ENCODE measurements at places on chromosomes 6 and 20.

DNA sequence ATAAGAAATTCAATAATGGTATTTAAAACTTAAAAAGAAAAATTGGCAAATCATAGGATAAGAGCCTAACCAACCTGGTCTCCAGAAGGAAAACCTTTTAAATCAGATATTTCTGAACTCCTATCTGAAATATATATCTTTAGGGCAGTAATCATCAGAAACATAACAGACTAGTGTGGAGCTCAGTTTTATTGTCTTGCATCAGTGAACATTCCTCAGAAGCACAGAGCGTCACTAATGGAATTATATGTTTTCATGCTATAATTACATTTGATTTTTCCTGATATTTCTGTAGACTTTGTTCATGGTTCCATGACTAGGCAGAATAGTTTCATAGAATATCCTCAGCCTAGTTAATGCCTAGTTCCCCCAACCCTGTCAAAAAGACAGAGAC, 262.2 kb downstream of the EYA4 start:
- DNase-seq: no peak
- H3K36me3 ChIP-seq: no peaks in the 10 kb centered on the region
- H3K4me3 ChIP-seq: no peak overlapping the region
- H3K27ac ChIP-seq: no peak overlapping the region

DNA sequence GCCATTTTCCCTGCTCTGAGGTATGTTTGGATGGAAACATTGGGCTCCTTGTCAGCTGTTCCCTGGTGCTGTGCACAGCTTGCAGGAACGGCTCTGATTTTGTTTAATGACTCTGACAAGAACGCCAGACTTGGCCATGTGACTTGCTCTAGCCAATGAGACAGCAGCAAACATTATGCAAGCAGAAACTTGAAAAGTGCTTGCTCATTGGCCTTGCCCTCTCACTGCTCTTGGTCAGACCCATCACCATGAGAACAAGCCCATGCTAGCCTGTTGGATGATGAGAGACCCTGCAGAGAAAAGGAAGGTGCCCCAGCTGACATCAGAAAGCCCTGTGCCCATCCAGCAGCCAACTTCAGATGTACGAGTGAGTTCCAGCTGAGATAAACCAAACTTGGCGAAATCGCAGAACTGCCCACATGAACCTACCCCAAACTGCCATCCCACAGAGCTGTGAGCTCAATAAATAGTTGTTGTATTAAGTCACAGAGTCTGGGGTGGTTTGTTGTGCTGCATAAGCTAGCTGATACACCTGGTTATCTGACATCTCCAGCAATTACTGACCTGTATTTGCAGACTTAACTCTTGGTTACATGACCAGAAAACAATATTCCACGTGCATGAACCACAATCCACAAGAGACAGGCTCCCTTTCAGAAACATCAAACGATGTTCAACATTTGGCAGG, 96.9 kb downstream of the JPH2 start:
- H3K36me3 ChIP-seq: no peaks in the 10 kb centered on the region
- peaks cover 4% of the 10 kb centered on the region for H3K4me1 ChIP-seq
- no peak overlapping the region for H3K27ac ChIP-seq
- no peak overlapping the region for H3K4me3 ChIP-seq

DNA sequence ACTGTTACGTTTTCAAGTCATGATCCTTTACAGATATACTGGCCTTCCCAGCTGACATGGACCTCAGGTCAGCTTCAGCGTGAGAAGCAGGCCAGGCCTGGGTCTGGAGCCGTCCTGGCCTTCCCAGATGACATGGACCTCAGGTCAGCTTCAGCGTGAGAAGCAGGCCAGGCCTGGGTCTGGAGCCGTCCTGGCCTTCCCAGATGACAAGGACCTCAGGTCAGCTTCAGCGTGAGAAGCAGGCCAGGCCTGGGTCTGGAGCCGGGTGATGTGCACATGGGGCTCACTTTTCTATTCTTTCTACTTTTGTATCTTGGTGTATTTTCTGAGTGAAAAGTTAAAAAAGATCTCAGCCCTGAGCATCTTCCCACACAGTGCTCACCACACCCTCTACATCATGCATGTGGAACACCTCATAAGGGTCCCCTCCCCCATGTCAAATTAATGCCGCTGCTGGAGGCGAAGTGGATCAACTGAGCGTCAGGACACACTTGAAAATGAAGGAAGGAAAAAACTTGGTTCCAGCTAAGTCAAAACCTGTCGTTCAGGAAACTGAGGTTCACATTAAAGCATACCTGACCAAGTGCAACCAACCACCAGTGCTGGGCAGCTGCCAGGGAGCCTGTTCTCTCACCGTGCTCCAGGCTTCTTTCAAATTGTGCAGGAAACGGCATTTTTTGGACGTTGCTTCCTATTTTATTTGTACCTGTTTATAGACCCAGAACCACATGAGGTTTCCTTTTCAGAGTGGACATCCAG, 32.2 kb downstream of the KIF25 start:
- no peaks in the 10 kb centered on the region for H3K36me3 ChIP-seq
- no peak overlapping the region for H3K27ac ChIP-seq
- no peak for DNase-seq
- no peak overlapping the region for H3K4me3 ChIP-seq
- H3K4me1 ChIP-seq: no peaks in the 10 kb centered on the region

GRCh38 chr6:164417537-164418261, 891.7 kb downstream of the C6orf118 start:
- H3K27me3 ChIP-seq: no peaks in the 10 kb centered on the region
- no peaks in the 10 kb centered on the region for H3K4me1 ChIP-seq
- DNase-seq: no peak
- H3K36me3 ChIP-seq: no peaks in the 10 kb centered on the region

DNA sequence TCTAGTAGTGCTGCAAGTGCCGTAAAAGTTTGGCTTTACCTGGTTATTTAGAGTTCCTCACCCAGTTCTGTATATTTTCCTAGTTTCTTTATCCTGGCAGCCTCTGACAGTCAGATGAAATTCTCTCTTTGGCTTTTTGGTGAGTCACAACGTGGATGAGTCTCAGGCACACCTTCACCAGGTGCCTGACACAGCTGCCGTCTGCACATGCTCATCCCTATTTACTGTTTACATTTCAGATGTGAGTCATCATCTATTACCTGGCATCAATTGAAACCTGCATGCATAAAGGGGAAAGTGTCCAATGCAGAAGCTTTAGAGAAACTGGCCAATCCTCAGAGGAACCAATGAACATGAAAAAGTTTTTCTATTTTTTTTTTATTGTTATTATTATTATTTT, 33.3 kb upstream of the ADGRF4 start:
- H3K4me3 ChIP-seq: no peak overlapping the region
- no peak for DNase-seq
- H3K27me3 ChIP-seq: peaks cover 43% of the 10 kb centered on the region
- no peak overlapping the region for H3K27ac ChIP-seq
- no peaks in the 10 kb centered on the region for H3K4me1 ChIP-seq

GRCh38 chr6:155373276-155373675, 59.0 kb upstream of the TFB1M start:
- DNase-seq: no peak
- H3K27ac ChIP-seq: no peak overlapping the region
- no peaks in the 10 kb centered on the region for H3K36me3 ChIP-seq
- peaks cover 12% of the 10 kb centered on the region for H3K27me3 ChIP-seq

DNA sequence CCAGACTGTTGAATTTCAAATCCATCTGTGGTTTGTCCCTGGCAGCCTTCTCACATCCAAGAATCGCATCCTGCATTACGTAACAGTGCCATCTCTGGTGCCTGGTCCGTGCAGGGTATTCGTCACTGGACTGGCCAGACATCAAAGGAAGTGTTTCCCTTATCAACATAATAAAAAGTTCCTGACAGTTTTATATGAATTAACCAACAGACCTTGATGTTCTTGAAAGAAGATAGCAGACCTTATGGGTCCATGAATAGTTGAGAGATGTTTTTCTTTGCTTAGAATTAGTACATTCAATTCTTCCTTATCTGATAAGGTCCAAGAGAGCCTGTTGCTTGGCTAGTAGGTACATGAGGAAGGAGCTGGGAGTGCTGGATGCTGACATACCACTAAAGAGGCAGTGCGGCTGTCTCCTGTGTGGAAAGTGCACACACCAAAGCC, 77.6 kb downstream of the PHACTR2 start:
- peaks cover 3% of the 10 kb centered on the region for H3K4me1 ChIP-seq
- H3K36me3 ChIP-seq: peaks cover 3% of the 10 kb centered on the region
- no peak for DNase-seq
- no peak overlapping the region for H3K27ac ChIP-seq

DNA sequence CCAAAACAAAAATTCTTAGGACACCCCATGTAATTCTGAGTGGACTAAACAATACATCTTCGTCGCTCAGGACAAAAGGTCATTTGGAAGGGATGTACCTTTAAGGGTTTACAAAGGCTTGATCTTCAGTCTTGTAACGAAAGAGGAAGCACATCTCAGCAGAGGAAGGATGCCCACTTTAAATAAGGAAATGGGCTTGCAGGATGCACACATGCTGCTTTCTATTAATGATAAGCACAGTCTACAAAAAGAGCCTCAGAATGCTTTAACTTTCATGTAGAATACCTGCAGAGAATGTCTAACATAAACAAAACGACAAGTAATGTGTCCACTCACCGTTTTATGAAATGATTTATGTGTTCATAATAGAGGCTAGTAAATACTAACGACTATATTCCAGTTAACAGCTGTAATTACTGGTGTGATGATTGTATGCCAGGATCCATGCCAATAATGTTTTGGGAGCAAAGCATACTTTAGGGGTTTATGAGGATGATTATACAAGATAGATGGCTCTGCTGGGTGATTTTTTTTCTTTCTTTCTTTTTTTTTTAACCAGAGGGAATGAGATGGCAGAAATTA, 216.9 kb downstream of the GMDS start:
- no peak for DNase-seq
- no peak overlapping the region for H3K4me3 ChIP-seq
- peak overlapping the region; percentile 31 for H3K27ac ChIP-seq
- H3K4me1 ChIP-seq: peaks cover 9% of the 10 kb centered on the region

- no peak for DNase-seq
- H3K27me3 ChIP-seq: peaks cover 4% of the 10 kb centered on the region
- H3K4me3 ChIP-seq: no peak overlapping the region
- H3K4me1 ChIP-seq: no peaks in the 10 kb centered on the region
Measured at GRCh38 chr6:154427446-154427845, 70.8 kb upstream of the IPCEF1 start.

GRCh38 chr20:19427480-19427879, 215.0 kb downstream of the SLC24A3 start:
- no peaks in the 10 kb centered on the region for H3K27me3 ChIP-seq
- no peak overlapping the region for H3K27ac ChIP-seq
- no peaks in the 10 kb centered on the region for H3K4me1 ChIP-seq
- H3K36me3 ChIP-seq: no peaks in the 10 kb centered on the region
- DNase-seq: no peak
- H3K4me3 ChIP-seq: no peak overlapping the region

DNA sequence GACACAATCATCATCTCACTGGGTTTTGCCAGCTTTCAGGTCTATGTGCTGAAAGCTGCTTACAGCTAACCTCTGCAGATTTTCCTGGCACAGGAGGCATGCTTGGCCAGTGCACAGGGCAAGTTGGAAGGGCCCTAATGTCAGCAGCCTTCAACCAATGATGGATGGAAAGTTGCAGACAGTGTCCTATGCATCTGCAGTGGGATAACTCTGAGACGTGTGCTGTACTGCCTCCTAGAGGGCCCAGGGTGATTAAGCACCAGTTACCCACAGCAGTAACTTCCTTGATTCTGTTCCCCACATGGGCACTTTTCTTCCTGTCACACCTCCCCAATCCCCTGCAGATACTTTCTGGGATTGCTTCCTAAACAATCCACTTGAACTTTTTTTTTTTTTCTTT, 38.6 kb downstream of the OVOL2 start:
- no peaks in the 10 kb centered on the region for H3K4me1 ChIP-seq
- no peaks in the 10 kb centered on the region for H3K36me3 ChIP-seq
- no peak overlapping the region for H3K4me3 ChIP-seq
- H3K27me3 ChIP-seq: no peaks in the 10 kb centered on the region
- no peak overlapping the region for H3K27ac ChIP-seq
- no peak for DNase-seq

DNA sequence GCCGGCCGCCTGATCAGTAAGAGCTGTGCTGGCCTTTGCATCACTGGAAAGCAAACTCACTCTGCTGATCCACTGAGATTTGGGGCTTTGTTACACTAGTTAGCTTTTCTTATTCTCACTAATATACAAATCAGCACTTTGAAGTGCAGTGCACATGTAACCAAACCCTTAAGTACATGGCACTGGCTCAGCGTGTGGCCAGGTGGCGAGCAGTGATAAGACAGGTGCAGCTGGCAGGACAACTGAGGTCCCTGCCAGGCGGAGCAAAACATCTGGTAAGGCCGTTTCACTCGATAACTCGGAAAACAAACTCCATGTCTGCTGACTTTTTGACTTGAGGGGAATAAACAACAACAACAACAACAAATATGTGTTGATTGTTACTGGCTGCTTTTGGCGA, 11.0 kb downstream of the GFRA4 start:
- H3K27ac ChIP-seq: no peak overlapping the region
- DNase-seq: no peak
- H3K27me3 ChIP-seq: peaks cover 11% of the 10 kb centered on the region
- peaks cover 16% of the 10 kb centered on the region for H3K4me1 ChIP-seq

DNA sequence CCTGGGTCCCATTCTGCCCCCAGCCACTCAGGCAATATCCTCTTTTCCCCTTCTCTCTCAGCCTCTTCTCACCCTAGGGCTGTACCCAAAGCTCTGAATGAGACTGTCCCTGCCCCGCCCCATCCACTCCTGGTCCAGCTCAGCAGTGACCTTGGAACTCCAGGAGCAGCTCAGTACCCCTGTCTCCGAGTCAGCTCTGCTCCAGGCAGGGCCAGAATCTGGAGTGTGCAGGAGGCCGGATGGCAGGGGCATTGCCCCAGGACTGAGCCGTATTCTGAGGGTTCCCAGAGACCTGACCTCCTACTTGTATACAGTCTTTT, 2.0 kb upstream of the RAET1G start:
- peaks cover 26% of the 10 kb centered on the region for H3K4me1 ChIP-seq
- H3K27ac ChIP-seq: no peak overlapping the region
- H3K27me3 ChIP-seq: peaks cover 92% of the 10 kb centered on the region
- H3K36me3 ChIP-seq: no peaks in the 10 kb centered on the region
- DNase-seq: peak; percentile 34

DNA sequence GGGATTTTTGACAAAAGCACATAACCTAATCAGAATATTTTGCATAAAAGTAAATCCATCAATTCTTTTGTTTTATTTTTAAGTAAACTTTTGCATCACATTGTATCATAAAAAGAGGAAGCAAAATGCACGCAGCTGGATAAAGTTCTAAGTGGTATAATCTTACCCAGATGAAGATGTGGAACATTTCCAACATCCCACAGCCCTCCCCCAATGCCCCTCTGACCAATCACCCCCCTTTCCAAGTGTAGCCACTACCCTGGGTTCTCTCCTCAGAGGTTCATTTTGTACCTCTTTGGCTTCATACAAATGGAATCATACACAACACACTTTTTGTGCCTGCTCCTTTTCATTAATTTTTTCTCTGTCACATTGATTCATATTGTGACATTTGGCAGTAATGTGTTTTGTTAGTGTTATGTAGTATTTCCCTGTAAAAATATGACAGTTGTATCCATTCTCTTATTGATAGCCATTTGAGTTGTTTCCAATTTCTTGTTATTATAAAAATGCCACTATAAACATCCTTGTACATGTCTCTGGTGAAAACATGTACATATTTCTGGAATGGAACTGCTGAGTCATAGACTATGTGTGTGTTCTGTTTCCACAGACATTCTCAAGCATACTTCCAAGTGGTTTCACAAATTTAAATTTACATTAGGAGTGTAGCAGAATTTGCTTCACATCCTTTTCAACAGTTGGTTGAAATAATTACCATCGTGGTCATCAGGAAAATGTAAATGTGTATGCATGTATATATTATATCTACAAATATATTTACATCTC, 92.9 kb upstream of the SYNDIG1 start:
- no peak overlapping the region for H3K27ac ChIP-seq
- no peaks in the 10 kb centered on the region for H3K4me1 ChIP-seq
- no peak overlapping the region for H3K4me3 ChIP-seq
- no peak for DNase-seq
